Testis (tissue), 5 donors: ENCODE measurements at places on chromosomes 12 and 14. TPM values are rescaled to one million over a fixed set of nuclear protein-coding genes. Genes with fewer than 3 reads are reported as not detected.

DNA sequence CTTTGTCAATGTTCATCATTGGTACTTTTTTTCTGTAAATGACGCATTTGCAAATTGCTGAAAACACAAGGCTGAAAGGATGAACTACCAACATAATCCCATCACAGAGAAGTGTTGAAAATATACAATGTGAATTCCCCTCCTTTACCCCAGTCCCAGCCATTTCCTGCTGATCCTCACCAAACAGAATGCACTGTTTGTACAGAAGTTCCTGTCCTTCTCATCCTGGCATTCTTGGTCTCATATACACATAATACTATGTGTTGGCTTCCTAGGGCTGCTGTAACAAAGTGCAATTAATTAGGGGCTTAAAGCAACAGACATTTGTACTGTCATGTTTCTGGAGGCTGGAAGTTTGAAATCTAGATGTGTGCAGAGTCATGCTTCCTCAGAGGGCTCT, 836.2 kb upstream of the MGAT4C start:
- no peak for DNase-seq

- DNase-seq: no peak
Measured at GRCh38 chr14:34228650-34228976, 233.4 kb downstream of the SPTSSA start.

The TMEM260 gene
- 30.7 TPM for total RNA-seq

The KRT85 gene
- total RNA-seq: 0.74 TPM

- DNase-seq: no peak
Measured at GRCh38 chr14:32265584-32265983, 62.5 kb upstream of the RNU6-8 start.

DNA sequence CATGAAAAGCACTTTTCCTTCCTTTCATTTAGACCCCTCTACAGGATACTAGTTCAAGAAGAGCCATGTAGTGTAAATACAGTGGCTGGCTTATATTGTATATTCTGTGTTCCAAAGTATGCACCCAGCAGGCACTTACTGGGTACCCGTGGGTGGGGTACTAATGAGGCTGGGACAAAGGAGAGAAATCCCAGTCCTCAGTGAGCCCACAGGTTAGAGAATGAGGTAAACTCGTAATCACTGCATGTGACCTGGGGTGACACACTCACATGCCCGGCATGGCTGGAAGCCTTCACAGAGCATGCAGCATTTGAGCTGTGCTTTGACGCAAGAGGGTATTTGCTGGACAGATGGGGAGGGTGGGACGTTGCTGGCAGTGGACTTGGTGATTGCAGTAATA, 17.1 kb downstream of the SLC24A4 start:
- no peak for DNase-seq

DNA sequence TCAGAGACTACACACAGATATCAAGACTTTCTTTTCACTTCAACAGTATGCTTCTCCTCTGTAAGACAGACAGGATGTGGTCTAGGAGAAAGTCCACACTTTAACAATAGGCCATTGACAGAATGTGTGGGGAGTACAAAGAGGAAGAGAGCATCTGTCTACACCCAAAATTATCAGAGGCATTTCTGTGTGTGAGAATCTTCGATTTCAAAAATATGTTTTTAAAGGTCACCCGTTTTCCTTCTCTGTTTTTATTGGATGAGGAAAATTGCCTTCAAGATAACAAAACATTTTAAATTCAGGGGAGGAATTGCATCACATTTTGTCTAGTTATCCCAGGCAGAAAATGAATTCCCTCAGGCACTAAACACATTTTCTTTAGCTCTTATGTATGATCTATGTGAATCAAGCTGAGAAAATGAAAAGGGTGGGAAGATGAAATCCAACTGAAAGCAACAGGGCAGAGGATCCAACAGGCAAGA, 16.4 kb downstream of the NAV3 start:
- DNase-seq: no peak

The HVCN1 gene
- total RNA-seq: 39.7 TPM

The RNASE9 gene
- total RNA-seq: not detected

The CD163L1 gene
- total RNA-seq: 24.6 TPM

DNA sequence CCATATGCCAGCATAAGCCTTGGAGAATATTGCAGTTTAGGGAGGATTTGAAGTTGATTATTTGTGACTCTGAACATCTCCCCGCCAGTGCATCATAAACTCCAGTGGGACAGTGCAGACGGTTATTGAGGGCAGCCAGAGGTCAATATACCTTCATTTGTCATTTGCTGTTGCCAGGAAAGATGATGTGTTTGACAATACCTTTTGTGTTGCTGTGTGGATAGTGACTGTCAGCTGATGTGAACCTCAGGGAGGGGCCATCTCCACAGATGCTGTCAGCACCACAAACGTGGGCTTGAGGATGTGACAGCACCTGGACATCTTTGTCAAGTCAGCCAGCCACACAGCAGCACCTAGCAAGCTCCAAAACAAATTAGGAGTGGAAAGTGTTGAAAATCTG, 11.5 kb downstream of the CCDC198 start:
- DNase-seq: no peak
